ENCODE measurements at places on chromosomes 16 and 17.

DNA sequence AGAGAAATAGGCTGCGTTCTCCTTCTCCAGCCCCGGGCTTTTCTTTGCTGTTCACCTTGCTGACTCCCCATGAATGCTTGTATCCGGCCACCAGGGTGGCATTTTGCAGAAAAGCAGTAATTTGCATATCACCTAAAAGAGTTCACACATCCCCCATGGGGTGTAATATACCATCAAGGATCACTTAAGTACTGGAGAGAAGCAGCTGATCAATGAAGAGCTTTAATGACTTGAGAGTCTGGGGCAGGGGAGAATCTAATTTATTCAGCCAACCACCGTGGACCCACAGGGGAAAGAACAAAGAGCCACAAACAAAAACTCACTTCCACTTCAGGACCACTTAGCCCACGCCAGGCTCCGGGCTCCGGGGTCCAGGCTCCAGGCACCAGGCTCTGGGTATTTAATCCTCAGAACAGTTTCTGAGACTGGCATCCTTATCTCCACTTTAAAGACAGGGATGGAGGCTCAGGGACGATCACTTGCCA lies 33.9 kb upstream of the SEC14L1 start:
- DNase-seq, result no peak

DNA sequence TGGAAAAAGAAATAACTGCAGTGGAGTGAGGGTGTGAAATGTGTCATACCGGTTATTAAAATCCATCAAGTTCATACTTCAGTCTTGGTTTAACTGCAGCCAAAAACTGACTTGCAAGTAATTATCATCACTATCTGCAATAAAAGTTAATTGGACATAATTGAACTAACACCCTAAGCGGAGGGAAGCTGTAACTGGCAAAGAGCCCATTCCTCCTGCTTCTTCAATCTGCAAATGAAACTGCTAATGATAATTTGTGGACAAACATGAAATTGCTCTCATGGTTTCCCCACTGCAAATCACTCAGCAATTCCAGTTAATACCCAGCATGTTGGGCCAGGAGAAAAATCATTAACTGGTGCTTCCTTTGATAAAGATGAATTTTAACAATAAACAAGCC lies 46.5 kb downstream of the FAM222B start:
- no peak for DNase-seq

GRCh38 chr17:18278867-18279266 lies 18.4 kb downstream of the MIEF2 start:
- no peak for DNase-seq

DNA sequence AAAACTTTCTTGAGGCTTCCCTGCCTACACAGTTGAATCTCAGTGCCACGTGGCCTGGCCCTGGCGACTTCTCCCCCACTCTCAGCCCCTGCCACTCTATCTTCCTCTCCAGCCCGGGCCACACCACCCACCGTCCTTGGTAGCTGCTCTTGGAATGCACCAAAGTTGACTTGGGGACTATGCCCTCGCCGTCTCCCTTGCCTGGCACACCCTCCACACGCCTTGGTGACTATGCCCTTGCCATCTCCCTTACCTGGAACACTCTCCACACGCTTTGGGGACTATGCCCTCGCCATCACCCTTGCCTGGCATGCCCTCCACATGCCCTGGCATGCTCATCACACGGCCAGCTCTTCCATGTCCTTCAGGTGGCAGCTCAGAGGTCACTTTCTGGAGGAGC lies 15.5 kb upstream of the TVP23A start:
- no peak for DNase-seq

GRCh38 chr16:28163699-28164098 lies 48.1 kb downstream of the XPO6 start:
- DNase-seq, result no peak

- no peak for DNase-seq
Measured at GRCh38 chr17:15981208-15981607, 18.3 kb downstream of the ZSWIM7 start.

DNA sequence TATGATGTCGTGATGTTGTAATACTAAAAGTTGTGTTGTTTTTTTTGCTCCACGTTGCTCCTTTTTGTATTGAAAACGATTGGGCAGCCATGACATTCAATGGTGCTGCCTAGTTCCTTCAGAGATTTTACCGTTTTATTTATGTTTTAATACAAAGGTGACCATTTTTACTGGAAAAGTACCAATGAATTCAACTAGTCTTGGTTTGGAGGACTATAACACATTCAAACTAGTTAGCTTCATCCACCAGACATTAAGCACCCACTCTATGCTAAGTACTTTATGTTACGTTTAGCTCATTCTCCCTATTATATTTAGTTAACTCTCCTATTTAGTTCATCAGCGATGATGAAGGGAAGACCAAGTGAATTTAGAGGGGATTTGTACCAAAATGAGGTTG lies 116.6 kb upstream of the TBX2 start:
- no peak for DNase-seq

GRCh38 chr16:27389272-27389961 lies 12.6 kb upstream of the IL21R start:
- no peak for DNase-seq

- DNase-seq, result no peak
Measured at GRCh38 chr17:266701-267667, 85.5 kb upstream of the DOC2B start.

GRCh38 chr17:34721326-34721725 lies 141.9 kb downstream of the TMEM132E start:
- DNase-seq, result no peak

GRCh38 chr16:4159726-4160125 lies 43.5 kb upstream of the ADCY9 start:
- DNase-seq, result no peak

- no peak for DNase-seq
Measured at GRCh38 chr17:63042256-63042812, 76.3 kb downstream of the TANC2 start.

- peak; percentile 79 for DNase-seq
Measured at GRCh38 chr17:72592242-72592966, 471.6 kb downstream of the SOX9 start.

GRCh38 chr16:23282568-23282967 lies 19.5 kb upstream of the SCNN1B start:
- DNase-seq, result no peak

- no peak for DNase-seq
Measured at GRCh38 chr17:48514477-48514876, 16.3 kb downstream of the HOXB1 start.

DNA sequence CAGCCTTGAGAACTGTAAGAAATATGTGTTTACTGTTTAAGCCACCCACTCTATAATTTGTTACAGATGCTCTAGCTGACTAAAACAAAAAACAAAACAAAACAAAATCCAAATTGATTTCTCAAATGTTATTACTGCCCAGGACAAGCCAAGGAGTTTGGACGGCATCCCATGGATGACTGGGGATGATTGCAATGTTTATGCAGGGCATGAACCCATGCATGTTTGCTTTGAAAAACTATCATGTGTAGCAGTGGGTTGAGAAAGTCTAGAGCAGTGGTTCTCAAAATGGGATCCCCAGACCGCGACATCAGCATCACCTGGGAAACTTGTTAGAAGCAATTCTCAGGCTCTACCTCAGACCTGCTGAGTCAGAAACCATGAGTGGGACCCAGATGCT lies 223.2 kb upstream of the PSMD7 start:
- no peak for DNase-seq

- no peak for DNase-seq
Measured at GRCh38 chr16:12685806-12686205, 117.9 kb downstream of the CPPED1 start.

DNA sequence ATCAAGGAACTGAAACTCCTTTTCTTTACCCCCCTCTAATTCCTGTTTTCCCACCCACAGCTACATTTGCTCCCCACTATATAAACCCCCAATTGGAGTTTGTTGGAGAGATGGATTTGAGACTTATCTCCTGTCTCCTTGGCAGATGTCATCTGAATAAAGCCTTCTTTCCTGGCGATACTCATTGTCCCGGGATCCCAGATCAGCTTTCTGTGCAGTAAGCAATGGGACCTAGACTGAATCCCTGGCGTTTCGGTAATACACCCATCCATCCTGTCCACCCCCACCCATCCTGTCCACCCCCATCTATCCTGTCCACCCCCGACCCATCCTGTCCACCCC lies 22.2 kb downstream of the QPRT start:
- no peak for DNase-seq

GRCh38 chr16:10312784-10313724 lies 72.8 kb upstream of the ATF7IP2 start:
- DNase-seq, result no peak

DNA sequence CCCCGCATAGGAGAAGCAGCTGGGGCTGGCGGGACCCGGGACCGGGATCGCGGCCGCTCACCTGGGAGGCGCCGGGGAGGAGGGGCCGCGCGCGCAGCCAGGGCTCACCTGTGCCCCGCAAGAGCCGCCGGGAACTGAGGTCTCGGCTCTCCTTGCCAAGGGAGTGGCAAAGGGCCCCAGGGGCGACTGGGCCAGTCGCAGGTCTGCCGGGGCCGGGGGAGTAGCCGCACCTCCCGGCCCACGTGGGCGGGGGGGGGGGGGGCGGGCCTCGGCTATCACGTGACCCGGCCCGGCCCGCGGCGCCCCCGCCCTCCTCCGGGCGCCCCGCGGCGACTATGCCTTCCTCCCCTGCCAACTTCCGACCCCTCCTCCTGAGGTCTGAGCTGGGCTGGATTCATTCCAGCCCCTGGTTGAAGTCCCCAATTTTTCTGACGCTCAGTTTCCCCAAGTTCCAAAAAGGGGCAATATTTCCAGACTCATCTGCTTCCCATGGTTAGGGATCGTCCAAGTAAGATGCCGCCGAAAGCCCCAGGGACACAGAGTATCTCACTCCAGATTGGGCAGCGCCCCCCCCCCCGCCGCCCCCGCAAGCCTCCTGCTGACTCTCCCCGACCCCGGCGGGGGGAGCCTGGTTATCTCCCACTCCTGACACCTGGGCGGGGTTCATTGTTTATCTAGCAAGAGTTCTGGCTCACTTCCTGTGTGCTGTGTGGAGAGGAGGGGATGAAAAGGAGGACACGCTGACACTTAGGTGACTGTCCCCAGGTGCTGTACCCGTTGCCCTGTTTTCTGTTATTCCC lies at the start of gene TMC6:
Gene TMC6 (minus strand): TSS at position 205 of the 800 bp plus-strand sequence. CDS start 1,923 bp downstream, outside the sequence.
- DNase-seq, result no peak

- DNase-seq, result no peak
Measured at GRCh38 chr17:29562615-29563014, 4.2 kb downstream of the ABHD15 start.

DNA sequence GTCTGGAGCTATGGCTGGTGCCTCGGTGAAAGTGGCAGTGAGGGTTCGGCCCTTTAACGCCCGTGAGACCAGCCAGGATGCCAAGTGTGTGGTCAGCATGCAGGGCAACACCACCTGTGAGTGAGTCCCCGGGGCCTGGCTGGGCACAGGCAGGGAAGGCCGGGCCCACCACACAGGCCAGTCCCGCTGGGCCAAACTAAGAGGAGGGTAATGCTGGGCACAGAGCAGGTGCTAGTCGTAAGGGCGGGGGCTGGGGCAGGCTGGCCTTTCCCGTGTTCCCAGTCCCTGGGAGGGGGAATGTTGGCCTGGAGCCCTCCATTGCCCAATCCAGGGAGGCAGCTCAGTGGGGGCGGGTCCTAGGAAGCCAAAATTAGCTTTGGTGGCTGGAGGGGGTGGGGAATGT lies 2.5 kb downstream of the KIF1C start:
- DNase-seq, result no peak

GRCh38 chr17:80287806-80288567 lies 27.3 kb downstream of the RNF213 start:
- no peak for DNase-seq

- no peak for DNase-seq
Measured at GRCh38 chr16:65057184-65057583, 64.7 kb downstream of the CDH11 start.

GRCh38 chr17:62017496-62017895 lies 47.6 kb downstream of the MED13 start:
- peak; percentile 45 for DNase-seq

GRCh38 chr17:66517336-66518009 lies 215.1 kb downstream of the PRKCA start:
- no peak for DNase-seq

- DNase-seq, result no peak
Measured at GRCh38 chr17:81565231-81565630, 13.1 kb upstream of the FAAP100 start.

GRCh38 chr16:80974649-80975376 lies 31.9 kb downstream of the CMC2 start:
- DNase-seq, result peak; percentile 3

DNA sequence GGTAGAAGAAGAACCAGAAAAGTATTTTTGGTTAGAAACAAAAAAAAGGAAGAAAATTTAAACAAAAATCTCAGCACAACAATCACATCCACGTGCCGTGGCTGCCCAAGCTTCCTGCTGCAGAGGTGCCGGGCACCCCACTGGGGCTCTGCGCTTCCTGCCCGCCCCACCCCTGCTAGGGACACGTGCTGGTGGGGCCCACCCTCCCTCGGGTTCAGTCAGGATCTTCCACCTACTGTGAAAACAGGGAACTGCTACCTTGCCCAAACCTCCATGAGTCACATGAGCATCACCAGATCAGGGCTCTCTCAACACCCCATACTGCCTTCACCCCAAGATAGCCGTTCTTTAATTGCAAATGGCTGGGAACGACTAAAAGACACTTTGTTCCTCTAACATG lies 24.4 kb upstream of the CYTH1 start:
- no peak for DNase-seq

DNA sequence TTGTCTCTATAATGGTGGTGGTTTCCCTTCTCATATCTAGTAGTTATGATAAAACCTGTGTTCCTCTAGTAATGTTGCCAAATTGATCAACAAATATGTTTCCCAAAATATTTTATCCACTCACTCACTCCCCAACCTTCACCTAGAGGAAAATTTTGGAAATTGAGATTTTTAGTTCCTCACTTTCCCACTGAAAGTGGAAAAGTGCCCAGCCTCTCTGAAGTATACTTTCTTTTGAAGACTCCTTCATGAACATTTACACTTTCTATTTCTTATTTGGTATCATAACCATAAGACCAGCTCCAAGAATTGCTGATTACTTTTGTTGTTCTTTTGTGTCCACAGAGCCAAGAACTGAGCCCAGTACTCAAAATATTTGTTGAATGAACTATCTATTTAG lies 5.1 kb upstream of the CENPV start:
- no peak for DNase-seq

GRCh38 chr17:73998653-73999645 lies 204.5 kb upstream of the RPL38 start:
- DNase-seq, result no peak

Measured in HCEC 1CT (cell line).